ENCODE measurements at places on chromosomes 7 and 10.
A peak's percentile ranks its signal among the peaks of the same experiment; 100 is the strongest.

GRCh38 chr10:110843031-110843430 is 28.7 kb upstream of the PDCD4 start:
- DNase-seq, result peak; percentile 25

GRCh38 chr10:127991543-127992255 is 84.8 kb downstream of the PTPRE start:
- no peak for DNase-seq

DNA sequence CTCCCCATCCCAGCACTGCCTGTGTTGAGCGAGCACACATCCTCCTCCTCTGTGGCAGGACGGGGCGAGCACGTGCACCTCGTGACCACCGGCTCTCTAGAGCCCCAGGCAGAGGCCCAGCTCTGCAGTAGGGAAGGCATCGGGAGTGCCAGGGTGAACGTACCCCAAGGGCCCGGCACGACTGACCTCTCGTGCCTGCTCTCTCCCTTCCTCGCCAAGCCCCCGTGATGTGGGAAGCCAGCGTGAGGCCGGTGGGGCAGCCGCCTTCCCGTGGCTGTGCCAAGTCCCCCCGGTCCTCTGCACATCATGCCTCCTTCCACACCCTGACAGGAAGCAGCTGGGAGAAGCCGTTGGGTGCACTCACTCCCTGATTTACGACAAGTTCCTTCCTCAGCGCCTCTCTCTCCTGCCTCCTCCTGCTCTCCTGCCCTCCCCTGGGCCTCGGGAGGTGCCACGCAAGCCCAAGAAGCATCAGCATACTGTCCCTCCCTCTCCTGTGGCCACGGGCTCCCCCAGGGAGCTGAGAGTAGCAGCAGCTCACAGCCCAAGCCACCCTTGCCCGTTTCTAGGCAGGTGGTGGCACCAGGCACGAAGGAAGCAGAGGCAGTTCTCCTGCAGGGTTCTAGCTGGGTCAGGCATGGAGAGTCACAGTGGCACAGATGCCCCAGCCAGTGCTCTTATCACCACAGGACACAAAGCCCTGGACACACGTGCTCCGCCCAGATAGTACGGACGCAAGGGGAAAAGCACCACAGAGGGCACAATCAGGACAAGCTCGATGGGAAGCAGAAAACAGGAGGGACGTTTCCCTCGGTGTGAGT is 47.0 kb downstream of the AMZ1 start:
- DNase-seq, result no peak

- no peak for DNase-seq
Observed at GRCh38 chr10:54402576-54402975, 398.5 kb downstream of the PCDH15 start.

- DNase-seq, result no peak
Observed at GRCh38 chr7:135645296-135645904, 16.9 kb upstream of the STMP1 start.

DNA sequence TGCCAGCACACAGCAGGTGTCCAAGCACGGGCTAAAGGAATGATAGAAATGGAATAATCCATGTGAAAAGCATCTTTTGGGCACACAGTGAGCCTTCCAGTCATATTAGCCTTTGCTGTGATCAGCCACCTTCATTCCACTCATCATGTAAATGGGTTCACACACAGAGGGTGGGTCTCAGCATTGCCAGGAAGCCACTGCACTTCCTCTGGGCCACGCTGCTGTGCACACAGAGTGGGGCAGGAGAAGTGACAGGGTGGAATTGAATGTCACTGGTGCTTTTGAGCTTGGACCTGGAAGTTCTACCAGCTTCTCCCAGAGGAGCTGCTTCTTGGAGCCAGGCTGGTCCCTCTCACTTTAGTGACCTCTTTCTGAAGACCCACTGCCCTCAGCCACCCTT is 203.5 kb downstream of the USP6NL start:
- no peak for DNase-seq

DNA sequence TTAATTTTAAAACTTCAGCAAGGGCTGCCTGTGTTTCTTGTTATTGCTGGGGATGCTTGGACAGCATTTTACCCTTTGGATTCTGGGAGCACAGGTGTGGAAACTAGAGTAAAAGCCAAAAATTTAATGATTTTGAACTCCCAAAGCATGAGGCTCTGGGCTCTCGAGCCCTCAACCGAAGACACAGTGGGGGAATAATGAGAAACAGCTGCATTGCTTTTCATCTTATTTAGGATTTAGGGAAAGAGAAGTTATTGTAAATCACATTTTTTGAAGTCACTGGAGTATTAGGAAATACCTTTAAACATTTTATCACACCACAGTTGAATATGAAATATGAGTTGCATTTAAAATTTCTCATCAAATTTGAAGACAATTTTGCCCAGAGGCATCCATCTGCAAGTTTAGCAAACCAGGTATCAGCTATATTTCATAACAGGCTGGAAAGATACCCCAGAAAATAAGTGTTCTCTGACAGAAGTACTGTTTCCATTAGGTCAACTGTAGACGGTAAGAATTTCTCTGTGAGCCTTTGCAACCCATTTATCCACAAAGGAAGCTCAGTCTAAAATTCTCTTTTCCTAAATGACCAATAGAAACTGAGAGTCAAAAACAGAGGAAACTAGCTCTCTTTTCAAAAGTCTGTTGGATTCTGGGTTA is 290.6 kb upstream of the PHYHIPL start:
- no peak for DNase-seq

DNA sequence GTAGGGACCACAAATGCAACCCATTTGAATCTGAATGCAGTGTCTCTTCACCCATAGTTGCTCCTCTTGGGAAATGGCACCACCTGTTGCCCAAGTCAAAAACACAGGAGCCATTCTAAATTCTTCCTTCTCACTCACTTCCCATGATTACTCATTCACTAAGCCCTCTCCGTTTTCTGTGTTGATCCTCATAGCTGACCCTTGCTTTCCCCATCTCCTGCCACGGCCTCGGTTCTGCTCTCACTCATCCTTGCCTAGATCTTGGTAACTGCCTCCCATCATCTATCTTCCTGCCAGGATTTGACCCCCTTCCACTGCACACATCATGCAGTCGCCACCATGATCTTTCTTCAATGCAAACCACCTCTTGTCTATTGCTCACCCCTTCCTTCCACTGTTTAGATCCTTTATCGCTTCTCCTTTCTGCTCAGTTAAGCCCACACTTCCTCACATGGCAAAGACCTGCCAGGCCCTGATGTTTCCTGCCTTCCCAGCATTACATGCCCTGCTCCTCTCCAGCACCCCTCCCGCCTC is 19.0 kb upstream of the CPN1 start:
- no peak for DNase-seq

DNA sequence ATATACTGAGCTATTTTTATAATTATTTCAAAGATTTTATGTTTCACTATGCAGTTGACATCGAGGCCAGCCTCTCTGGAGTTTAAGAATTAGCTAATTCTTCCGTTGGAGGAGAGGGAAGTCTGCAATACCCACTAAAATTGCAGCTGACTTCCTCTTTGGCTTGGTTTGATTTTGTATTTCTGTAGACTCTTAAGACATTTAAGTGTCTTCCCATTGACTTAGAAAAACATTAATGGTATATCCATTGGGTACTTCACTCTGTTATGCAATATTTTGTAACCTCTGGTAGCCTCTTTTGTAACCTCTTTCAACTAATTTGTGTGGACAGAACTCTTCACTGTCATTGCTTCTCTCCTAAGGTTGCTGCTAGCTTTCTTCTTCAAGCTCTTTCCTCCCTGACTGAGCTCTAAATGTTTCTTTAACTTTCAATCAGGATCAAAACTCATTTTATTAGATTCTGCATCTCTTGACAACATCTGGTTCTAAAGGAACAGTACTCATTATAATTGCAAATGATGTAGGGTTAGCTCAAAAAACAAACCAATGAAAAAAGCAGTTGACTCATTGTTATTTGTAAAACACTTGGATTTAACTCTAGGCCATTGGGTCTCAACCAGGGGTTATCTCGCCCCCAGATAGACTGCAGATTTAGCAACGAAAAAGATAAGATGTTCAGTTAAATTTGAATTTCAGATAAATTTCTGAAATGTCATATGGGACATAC is 1.7 kb upstream of the ANKRD22 start:
- DNase-seq, result no peak

DNA sequence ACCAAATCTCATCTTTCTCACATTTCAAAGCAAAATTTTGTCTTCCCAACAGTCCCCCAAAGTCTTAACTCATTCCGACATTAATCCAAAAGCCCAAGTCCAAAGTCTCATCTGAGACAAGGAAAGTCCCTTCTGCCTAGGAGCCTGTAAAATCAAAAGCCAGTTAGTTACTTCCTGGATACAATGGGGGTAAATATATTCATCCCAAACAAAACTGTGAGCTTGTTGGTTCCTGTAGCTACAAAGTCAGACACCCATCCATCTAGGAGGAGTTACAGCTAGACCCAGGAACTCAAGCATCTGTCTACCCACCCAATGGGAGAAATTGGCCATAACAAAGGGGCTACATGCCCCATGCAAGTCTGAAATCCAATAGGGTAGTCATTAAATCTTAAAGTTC is 51.9 kb downstream of the MTURN start:
- DNase-seq, result no peak

DNA sequence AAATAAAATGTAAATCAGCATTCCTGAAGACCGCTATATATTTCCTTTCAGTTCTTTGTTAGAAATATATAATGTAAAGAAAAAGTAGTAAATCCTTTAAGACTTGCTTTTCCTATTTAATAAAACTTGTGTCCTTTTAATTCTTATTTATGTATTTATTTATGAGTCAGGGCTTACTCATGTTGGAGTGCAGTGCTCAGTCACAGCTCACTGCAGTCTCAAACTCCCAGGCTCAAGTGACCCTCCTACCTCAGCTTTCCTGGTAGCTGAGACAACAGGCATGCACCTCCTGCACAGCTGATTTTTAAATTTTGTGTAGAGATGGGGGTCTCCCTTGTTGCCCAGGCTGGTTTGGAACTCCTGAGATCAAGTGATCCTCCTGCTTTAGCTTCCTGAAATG is 724.5 kb downstream of the ANKRD7 start:
- DNase-seq, result no peak

DNA sequence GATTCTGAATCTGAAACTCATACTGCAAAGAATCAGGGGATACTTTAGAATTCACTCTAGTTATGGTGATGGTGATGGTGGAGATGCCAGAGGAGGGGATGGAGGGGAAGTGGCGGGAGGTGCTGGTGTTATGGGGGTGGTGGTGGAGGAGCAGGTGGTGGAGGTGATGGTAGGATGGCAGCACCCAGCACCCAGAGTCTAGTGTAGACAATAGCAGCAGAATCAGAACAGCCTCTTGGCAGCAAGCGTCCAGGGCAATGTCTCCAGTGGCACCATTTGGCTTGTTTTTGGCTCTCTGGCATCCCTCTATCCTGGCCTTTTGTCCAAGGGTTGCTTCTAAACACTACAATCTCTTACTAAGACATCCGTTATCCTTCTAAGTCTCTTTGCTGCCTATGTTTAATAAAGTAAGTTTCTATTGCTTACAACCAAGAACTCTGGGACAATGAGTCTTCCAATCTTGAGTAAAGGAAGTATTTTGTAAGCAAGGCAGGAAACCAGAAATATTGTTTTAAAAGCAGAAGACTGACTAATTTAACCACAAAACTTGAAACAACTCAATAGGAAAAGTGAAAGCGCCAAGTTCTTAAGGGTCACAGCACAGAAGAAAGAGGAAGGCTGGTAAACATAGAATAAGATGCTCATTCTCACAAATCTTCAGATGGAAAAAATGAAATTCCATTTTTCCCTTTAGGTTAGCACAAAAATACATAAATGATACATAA is 42.4 kb upstream of the GDF10 start:
- no peak for DNase-seq

DNA sequence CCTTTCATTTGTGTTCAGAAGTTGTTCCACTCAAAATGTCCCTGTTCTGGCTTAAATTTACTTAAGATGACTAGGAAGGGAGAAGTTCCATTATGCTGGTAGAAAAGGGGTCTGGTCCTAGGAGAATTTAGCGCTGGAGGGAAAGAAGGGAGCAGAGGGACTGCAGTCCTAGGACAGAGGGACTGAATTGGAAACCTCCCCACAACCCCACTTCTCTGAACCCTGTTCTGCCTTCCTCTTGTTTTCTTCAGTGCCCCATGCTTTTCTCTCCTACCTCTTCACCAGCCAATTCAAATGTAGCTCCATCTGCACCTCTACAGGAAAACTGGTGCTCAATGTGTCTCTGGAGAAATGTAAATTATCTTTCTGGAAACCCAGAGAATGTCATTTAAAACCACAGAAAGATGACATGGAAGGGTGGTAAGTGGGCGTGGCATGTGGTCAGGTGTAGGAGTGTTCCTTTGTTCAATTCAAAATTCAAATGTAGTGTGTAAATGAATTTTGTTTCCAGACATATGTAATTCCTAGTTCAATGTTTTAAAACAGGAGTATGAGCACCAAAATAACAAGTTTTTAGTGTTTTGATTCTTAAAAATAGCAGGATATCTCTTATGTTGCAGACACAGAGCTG is 24.0 kb upstream of the RHOBTB1 start:
- no peak for DNase-seq

GRCh38 chr10:65017523-65017922 is 1496.3 kb downstream of the REEP3 start:
- DNase-seq, result no peak

All from T-helper 17 cell (primary cell).